ENCODE measurements at places on chromosomes 16 and 17.

DNA sequence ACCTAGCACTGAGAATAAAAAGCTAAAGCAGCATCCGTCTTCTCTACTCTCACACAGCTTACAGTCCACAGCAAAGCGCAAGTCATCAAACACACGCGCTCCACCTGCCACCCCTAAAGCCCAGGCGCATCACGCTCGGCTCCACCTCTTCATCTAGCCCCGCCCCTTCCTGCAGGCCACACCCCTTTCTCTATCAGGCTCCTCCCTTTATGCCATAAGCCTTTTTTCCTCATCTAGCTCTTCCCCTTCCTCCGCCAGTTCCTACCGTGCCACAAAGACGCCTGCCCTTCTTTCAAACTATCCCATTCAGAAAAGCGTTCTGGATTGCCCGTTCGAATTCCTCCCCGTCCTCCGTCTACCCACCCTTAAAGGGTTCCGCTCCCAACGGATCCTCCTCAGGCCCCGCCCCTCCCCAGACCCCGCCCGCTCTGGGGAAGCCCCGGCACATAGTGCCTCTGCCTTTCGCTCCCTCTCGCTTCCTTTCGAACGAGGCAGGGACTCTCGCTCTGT, 417 bp downstream of the C16orf46 start:
- peak; percentile 89 for DNase-seq
- H3K27ac ChIP-seq, result no peak overlapping the region
- peaks cover 28% of the 10 kb centered on the region for H3K4me1 ChIP-seq
- H3K27me3 ChIP-seq, result no peaks in the 10 kb centered on the region
- H3K4me3 ChIP-seq, result peak overlapping the region; percentile 88

- no peaks in the 10 kb centered on the region for H3K27me3 ChIP-seq
- H3K4me1 ChIP-seq, result no peaks in the 10 kb centered on the region
- no peak for DNase-seq
- H3K36me3 ChIP-seq, result no peaks in the 10 kb centered on the region
Measured at GRCh38 chr16:57743458-57743857, 7.9 kb downstream of the KATNB1 start.

GRCh38 chr16:24270721-24271442, 14.7 kb downstream of the CACNG3 start:
- H3K36me3 ChIP-seq, result no peaks in the 10 kb centered on the region
- H3K4me3 ChIP-seq, result no peak overlapping the region
- H3K27ac ChIP-seq, result no peak overlapping the region
- no peak for DNase-seq
- H3K27me3 ChIP-seq, result no peaks in the 10 kb centered on the region

DNA sequence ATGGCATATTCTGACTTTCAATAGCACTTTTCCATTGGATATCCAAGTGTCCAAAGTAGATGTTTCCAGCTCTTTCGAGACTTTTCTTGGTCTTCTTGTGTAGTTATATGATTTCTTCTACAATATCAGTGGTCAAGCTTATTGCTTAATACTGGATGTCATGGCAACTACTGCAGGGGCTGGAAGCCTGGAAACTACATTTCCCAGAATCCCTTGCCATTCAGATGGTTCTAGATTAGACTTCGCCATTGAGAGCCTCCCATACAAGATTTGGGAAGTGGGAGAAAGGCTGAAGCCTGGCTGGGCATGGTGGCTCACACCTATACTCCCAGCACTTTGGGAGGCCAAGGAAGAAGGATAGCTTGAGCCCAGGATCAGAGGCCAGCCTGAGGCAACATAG, 153.6 kb downstream of the C16orf95 start:
- no peak overlapping the region for H3K27ac ChIP-seq
- no peak overlapping the region for H3K4me3 ChIP-seq
- no peaks in the 10 kb centered on the region for H3K4me1 ChIP-seq
- H3K36me3 ChIP-seq, result no peaks in the 10 kb centered on the region
- H3K27me3 ChIP-seq, result no peaks in the 10 kb centered on the region

GRCh38 chr16:77353587-77354263, 81.1 kb downstream of the ADAMTS18 start:
- H3K27me3 ChIP-seq, result no peaks in the 10 kb centered on the region
- H3K27ac ChIP-seq, result no peak overlapping the region
- no peak for DNase-seq

DNA sequence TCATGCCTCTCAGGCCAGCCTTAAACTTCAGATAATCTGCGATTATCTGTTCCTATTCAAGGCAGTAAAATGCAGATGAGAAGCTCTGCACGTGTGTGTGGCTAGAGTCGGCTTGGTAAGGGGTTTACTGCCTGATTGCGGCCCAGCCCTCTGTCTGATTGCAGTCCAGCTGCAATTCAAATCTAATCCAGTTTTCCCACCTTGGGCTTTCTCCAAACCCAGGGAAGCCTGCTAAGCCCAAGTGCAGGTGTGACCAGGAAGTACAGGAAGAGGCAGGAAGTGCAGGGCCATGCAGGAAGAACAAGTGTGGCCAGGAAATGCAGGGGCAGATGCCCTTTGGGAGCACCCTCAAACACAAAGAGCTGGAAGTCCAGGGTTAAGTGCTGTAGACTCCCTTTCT, 314.9 kb downstream of the CEP112 start:
- H3K27me3 ChIP-seq, result no peaks in the 10 kb centered on the region
- no peak overlapping the region for H3K27ac ChIP-seq
- no peaks in the 10 kb centered on the region for H3K4me1 ChIP-seq

- H3K4me1 ChIP-seq, result peaks cover 3% of the 10 kb centered on the region
- no peaks in the 10 kb centered on the region for H3K27me3 ChIP-seq
- H3K36me3 ChIP-seq, result no peaks in the 10 kb centered on the region
Measured at GRCh38 chr16:88926374-88926990, 50.5 kb downstream of the CBFA2T3 start.

GRCh38 chr17:8537734-8538133, 92.8 kb downstream of the MYH10 start:
- DNase-seq, result no peak
- H3K36me3 ChIP-seq, result no peaks in the 10 kb centered on the region
- H3K4me1 ChIP-seq, result no peaks in the 10 kb centered on the region

DNA sequence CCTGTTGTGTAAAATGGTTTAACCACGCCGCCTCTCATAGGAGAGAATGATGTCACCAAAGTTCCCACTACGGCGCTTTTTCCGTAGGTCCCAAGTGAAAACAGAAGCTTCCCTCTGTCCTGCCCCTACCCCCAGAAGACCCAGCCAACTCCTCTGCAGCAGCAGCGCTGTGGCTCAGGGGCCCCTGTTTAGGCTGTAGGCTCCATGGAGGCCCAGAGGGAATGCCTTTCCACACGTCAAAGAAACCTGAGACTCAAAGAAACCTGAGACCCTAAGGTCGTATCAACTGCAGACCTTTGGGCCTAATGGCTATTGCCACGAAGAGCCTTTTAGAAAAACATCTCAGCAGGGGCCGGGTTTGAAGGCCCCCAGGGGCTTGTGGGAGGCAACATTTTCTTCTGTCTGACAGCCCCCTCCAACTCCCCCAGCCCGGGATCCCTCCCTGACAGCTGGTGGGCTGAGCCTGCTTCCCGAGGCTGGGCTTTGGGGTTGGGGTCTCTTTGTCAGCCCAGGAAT, 43.1 kb upstream of the MEAK7 start:
- peaks cover 5% of the 10 kb centered on the region for H3K4me1 ChIP-seq
- no peak overlapping the region for H3K4me3 ChIP-seq
- DNase-seq, result no peak
- no peaks in the 10 kb centered on the region for H3K36me3 ChIP-seq
- no peaks in the 10 kb centered on the region for H3K27me3 ChIP-seq
- no peak overlapping the region for H3K27ac ChIP-seq

GRCh38 chr17:27494192-27495091, 38.2 kb downstream of the KSR1 start:
- H3K4me1 ChIP-seq, result peaks cover 9% of the 10 kb centered on the region
- no peaks in the 10 kb centered on the region for H3K36me3 ChIP-seq
- DNase-seq, result no peak
- H3K4me3 ChIP-seq, result no peak overlapping the region
- no peak overlapping the region for H3K27ac ChIP-seq
- no peaks in the 10 kb centered on the region for H3K27me3 ChIP-seq

DNA sequence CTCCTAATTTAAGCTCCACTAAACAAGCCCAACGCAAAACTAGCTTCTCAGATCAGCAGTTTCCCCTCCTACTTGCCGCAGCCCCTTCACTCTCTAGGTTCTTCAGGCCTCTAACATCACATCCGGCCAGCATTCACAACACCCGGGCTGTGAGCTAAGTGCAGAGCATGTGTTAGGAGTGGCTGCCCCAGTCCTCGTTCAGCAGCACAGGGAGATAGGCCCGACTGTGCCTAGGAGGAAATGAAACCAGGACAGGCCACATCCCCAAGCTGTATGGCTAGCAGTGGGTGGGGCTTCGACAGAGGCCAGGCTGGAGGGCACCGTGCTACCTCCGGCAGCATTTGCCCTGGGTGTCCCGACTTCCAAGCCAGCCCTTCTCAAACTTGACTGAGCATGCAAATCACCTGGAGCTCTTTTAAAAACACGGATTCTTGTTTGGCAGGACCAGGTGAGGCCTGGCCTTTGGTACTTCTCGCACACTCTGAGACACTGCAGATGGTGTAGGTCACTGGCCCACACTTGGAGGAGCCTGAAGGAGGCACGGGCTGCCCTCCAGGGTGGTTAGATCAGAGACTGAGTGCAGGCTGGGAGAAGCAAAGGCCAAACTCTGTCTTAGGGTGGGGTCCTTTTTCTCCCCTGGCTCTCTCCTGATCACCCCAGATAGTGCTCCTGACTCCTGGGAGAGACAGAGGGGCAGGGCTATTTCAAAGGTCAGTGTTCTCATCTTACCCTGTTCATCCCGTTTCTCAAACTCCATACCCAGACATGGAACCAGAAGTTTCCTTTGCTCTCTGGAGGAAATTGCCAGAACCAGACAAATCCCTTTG, 202.0 kb downstream of the C16orf78 start:
- H3K4me3 ChIP-seq, result no peak overlapping the region
- peaks cover 17% of the 10 kb centered on the region for H3K4me1 ChIP-seq
- no peak overlapping the region for H3K27ac ChIP-seq
- H3K27me3 ChIP-seq, result no peaks in the 10 kb centered on the region
- peak; percentile 77 for DNase-seq
- no peaks in the 10 kb centered on the region for H3K36me3 ChIP-seq

DNA sequence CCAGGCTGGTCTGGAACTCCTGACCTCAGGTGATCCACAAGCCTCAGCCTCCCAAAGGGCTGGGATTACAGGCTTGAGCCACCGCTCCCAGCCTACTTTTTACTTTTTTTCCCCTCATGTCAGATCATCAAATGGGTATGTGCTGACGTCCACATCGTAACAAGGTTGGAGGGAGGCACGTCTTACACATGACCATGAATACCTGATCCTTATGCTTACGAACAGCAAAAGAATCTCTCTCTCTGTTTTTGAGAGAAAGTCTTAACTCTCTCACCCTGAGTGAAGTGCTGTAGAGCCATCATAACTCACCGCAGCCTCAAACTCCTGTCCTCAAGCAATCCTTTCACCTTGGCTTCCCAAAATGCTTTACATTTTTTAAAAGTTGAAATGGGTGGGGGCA, 29.5 kb upstream of the TMEM92 start:
- DNase-seq, result no peak
- H3K27ac ChIP-seq, result no peak overlapping the region
- H3K4me1 ChIP-seq, result no peaks in the 10 kb centered on the region
- no peak overlapping the region for H3K4me3 ChIP-seq
- no peaks in the 10 kb centered on the region for H3K27me3 ChIP-seq

GRCh38 chr16:2042171-2042985, 5.3 kb downstream of the NTHL1 start:
- DNase-seq, result no peak
- H3K4me1 ChIP-seq, result peaks cover 12% of the 10 kb centered on the region
- H3K27ac ChIP-seq, result no peak overlapping the region
- no peak overlapping the region for H3K4me3 ChIP-seq
- H3K36me3 ChIP-seq, result no peaks in the 10 kb centered on the region

GRCh38 chr17:77962348-77962747, 3.8 kb downstream of the TNRC6C start:
- no peaks in the 10 kb centered on the region for H3K4me1 ChIP-seq
- no peaks in the 10 kb centered on the region for H3K27me3 ChIP-seq
- no peak overlapping the region for H3K27ac ChIP-seq

GRCh38 chr17:58329035-58329809, 627 bp upstream of the TSPOAP1 start:
- no peaks in the 10 kb centered on the region for H3K27me3 ChIP-seq
- H3K4me1 ChIP-seq, result peaks cover 59% of the 10 kb centered on the region
- no peak overlapping the region for H3K4me3 ChIP-seq
- DNase-seq, result peak; percentile 99
- H3K36me3 ChIP-seq, result peaks cover 22% of the 10 kb centered on the region

- H3K4me3 ChIP-seq, result no peak overlapping the region
- no peak overlapping the region for H3K27ac ChIP-seq
- DNase-seq, result no peak
- no peaks in the 10 kb centered on the region for H3K36me3 ChIP-seq
- H3K4me1 ChIP-seq, result peaks cover 20% of the 10 kb centered on the region
Measured at GRCh38 chr16:67857547-67858233, 10.2 kb upstream of the CENPT start.

DNA sequence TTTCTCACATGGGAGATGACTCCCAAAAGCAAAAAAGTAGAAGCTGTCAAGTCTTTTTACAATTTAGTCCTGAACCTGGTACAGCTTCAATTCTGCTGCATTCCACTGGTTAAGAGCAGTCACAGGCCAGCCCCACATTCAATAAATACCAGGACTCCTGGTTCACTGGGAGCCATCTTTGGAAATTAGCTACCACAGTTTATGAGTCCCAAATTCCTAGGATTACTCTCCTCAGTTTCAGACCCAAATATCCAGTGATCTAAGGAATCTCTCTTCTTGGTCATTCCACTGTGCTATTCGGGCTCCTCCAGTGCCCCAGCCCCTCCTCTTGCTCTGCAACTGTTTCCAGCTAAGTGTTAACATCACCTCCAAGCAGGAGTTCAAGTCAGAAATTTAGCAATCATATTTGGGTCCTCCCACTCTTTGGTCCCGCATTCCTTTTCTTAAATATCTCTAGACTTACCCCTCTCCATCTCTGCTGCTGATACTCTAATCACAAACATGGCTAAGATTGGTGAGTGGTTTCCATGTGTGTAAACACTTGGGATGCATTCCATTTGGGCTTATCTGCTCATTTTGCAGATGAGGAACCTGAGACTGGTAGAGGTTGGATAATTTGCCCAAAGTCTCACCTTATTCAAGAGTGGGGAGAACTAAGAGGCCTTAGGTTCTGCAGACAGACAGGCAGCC, 9.6 kb upstream of the WIPF2 start:
- no peaks in the 10 kb centered on the region for H3K36me3 ChIP-seq
- H3K27ac ChIP-seq, result no peak overlapping the region
- H3K4me1 ChIP-seq, result no peaks in the 10 kb centered on the region
- H3K27me3 ChIP-seq, result no peaks in the 10 kb centered on the region
- no peak overlapping the region for H3K4me3 ChIP-seq
- no peak for DNase-seq

DNA sequence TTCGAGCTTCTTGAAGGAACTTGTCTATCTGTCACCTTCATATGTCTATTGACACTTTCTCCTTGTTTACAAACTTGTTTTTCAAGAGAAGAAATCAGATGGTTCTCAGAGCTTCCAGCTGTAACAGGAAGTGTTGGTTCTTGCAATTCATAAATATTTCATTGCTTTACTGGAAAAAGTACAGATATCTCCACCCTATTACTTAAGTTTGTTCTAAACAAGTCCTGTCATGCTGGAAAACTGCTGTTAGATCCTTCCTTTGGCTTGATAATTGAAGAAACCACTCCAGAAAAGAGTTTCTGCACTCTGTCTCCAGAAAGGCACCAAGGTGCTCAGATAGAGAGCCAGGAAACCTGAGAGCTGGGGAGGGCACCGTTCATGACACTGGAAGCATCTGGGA, 181.6 kb downstream of the DNAH9 start:
- H3K4me1 ChIP-seq, result no peaks in the 10 kb centered on the region
- no peak overlapping the region for H3K27ac ChIP-seq
- DNase-seq, result no peak
- H3K4me3 ChIP-seq, result no peak overlapping the region

GRCh38 chr16:8889893-8890548, 7.9 kb downstream of the LITAFD start:
- DNase-seq, result no peak
- H3K36me3 ChIP-seq, result peaks cover 26% of the 10 kb centered on the region
- H3K27ac ChIP-seq, result no peak overlapping the region

All from Karpas-422 (cell line).